ENCODE measurements at places on chromosomes 5 and 9. TPM values are rescaled to one million over a fixed set of nuclear protein-coding genes. Genes with fewer than 3 reads are reported as not detected.

DNA sequence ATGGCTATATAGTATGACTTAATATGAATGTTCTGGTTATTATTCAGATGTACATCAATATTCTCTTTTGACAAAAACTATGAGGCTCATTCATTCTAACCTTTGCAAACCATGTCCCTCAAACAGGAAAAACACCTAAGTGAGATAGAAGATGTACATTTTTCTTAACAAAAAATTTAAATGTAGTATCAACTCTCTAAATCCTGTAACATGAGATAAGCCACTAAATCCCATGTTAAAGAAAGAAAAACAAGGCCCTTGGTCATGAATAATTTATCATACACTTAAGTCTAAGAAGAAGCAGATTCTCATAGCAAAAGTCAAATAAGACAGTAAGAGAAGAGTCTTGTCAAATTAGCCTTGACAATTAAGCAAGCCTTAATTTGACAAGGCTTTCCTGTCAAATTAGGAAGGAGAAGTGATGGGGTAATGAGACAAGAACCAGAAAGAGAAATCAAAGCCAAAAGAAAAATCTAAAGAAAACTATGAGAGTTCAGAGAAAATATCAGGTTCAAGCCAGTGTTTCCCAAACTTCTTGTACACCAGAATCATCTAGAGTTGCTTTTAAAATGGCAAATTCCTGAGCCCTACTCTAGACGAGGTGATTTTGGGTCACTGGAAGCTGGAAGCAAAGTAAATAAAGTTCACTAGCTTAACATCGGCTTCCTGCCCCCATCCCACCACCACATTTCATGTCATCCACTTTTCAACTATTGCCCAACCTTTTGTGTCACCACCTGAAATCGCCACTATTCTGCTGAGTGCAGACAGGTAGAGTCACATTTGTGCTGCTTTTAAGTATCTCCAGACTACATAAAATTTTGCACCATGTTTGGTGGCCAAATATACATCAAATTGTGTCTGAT, 76.5 kb downstream of the NR6A1 start:
- no peak for DNase-seq

The LEAP2 gene
- total RNA-seq = 2.1 TPM

The SLC22A4 gene
- 7.3 TPM for total RNA-seq

The PCDHB4 gene
- total RNA-seq = 1.5 TPM

The PCDHGA11 gene
- 2.5 TPM for total RNA-seq
